Astrocyte (in vitro differentiated cells and primary cell): ENCODE measurements at places on chromosomes 2 and 18.

GRCh38 chr18:22226801-22227200 lies 57.4 kb downstream of the GATA6 start:
- peak; percentile 30 for DNase-seq

DNA sequence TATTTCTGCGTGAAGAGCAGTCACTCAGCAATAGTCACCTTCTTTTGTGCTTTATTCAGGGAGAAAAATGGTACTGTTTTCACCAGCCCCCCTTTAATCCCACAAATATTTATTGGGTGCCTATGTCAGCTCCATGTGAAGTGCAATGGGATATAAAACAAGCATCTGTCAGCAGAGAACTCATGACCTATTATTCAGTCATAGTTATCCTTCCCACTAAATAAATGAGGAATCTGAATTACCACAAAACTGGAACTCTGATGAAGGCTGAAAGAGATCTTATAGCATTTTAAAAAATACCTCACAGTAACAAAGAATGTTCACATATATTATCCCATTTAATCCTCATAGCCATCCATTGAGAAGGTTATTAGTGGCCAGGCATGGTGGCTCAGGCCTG lies 45.8 kb downstream of the DHX57 start:
- no peak for DNase-seq

GRCh38 chr18:57043241-57043640 lies 103.6 kb upstream of the BOD1L2 start:
- DNase-seq: no peak

DNA sequence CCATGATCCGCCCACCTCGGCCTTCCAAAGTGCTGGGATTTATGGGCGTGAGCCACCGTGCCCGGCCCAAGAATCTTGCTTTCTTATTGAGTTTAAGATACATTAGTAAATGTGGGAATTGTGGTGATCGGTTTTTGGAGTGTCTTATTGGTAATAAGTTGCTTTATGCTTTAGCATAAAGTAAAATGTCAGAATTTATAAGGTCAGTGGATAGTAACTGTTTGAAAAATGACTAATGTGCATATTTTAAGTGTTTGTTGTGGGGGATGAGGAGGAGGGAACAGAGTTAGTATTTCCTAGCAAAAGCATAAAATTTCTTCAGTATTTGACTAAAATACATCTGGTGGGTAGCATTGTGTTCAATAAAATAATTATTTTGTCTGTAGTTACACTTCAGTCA lies 77.4 kb downstream of the SLC39A10 start:
- no peak for DNase-seq

DNA sequence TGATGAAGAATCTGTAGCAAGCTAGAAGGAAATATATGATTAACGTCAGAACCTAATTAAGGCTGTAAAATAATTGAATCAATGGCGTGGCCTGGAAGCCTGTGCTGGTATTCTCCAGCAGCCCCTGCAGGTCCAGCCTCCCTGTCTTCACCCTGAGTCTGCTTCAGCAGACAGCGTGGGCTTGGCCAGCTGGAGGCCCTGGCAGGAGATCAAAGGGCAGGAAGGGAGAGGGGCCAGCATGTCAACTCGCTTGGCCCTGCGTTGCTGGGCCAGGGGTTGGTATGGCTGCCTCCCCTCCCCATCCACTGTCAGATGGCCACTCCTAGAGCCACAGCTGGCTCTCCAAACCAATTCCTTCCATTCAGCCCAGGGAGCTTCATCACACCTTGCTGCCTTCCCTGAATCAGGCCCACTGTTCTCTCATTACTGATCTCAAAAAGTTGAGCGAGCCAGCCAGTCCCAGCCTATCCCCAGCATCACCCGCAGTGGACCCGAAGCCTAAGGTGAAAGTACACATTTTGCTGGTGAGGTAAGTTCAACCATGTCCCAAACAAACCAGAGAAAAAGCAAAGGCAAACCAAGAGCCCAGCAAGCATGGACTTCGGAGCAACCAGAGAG lies 228.4 kb upstream of the AGAP1 start:
- DNase-seq: no peak

GRCh38 chr2:112108178-112108832 lies 29.9 kb upstream of the FBLN7 start:
- no peak for DNase-seq

- no peak for DNase-seq
Observed at GRCh38 chr2:30713698-30714097, 93.5 kb downstream of the CAPN13 start.

DNA sequence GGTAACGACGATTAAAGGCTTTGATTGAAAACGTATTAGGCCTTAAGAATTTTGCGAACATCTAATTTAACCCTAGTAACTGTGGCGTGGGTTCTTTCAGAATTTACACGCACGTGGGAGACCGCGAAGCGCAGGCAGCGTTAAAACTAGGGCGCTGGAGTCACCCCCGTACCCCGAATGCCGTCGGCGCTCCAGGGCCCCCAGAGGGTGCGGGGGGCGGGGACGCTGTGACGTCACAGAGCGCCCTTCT lies 673 bp upstream of the SMCHD1 start:
- DNase-seq: no peak

DNA sequence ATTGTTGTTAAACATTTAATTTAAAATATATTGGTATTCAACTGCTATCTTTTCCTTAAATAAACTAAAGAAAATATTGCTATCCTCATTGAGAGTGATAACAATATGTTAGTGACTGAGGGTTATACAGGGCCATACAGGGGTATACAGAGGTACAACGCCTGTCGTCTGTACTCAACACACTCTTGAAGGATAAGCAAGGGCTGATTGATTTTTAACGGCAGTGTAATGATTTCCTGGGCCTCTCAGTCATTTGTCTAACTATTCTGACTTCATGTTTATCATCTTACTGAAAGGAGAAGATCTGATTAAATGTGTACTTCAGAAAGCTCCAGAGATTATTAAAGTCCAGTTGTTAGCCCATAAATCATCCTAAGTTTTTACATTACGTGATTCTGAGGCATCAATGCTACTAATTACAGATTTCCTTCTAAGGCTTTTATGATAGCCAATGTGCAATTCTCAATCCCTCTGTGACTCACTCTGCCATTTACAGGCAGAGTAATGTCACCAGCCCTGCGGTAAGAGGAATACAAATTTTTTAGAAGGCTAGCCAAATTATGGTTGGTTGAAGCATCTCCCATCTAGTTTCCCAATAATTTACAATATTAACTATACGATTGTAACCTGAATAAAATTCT lies 893.0 kb upstream of the CHAC2 start:
- peak; percentile 41 for DNase-seq

DNA sequence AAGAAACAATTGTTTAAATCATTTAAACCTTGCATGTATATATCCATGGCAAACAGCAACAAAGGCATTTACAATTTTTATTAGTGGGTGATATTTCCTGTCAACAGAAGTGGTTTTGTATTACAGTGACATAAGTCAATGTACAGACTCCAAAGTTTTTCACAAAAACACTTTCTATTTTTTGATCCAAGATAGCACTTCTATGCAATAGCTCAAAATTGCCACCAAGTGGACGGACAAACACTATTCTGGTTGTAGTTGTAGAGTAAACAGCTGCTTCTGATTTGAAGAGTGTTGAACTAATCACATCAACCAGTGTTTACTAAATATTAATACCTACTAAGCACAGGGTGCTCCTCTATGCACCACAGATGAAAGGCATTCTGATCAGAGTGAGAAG lies 421.4 kb downstream of the NCKAP5 start:
- no peak for DNase-seq

- no peak for DNase-seq
Observed at GRCh38 chr2:15874321-15874720, 66.0 kb upstream of the MYCN start.

DNA sequence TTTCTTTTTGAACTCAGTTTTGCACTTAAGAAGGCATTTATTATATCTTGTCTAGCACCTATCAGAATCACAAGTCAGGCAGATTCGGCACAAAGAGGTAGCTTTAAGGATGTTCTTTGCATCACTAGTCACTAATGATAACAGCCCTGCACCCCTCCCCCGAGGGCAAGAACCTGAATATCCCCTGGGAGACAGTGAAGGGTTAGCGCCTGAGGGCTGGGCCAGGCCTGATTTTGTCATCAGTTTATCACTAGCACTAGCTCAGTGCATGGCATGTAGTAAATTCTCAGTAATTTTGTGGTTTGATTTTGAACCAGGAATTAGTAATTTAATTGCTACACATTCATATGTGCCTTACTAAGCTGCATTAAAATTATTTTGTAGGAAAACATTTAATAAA lies 23.9 kb upstream of the HS6ST1 start:
- DNase-seq: no peak

DNA sequence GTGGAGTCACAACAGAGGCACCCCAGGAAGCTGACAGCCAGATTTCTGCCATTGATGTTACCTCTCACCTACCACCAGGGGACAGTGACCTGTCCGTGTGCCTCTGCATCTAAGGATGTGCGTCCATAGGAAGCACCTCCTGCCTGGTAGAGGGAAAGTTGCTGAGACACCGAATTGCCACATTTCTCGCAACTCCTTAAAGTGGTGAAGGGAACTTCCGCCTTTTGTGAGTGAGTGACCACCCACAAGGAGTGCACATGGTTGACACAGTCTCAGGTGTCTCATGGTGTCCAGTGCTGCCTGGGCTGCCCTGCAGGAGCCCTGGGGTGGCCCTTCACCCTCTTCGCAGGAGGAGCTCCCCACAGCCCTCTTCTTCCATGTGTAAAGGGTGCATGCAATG lies 201.8 kb downstream of the GBX2 start:
- DNase-seq: no peak
